ENCODE measurements at places on chromosomes 13 and 19. TPM values are rescaled to one million over a fixed set of nuclear protein-coding genes. Genes with fewer than 3 reads are reported as not detected.

The ZNF626 gene
- 14.7 TPM for total RNA-seq

The THSD8 gene
- not detected for total RNA-seq

The WDR62 gene
- 0.98 TPM for total RNA-seq

The ZNF160 gene
- 87.2 TPM for total RNA-seq

The MAG gene
- not detected for total RNA-seq

The ZGLP1 gene
- 4.4 TPM for total RNA-seq

The PCDH8 gene
- 0.66 TPM for total RNA-seq

The JUND gene
- total RNA-seq: 833 TPM

The HAUS8 gene
- 5.8 TPM for total RNA-seq

The SKA3 gene
- 0.16 TPM for total RNA-seq

The TMC4 gene
- 41.6 TPM for total RNA-seq

The VSTM1 gene
- total RNA-seq: not detected

The KIR2DL3 gene
- total RNA-seq: not detected

The ERICH6B gene
- not detected for total RNA-seq

The APBA3 gene
- 24.6 TPM for total RNA-seq

The C2CD4C gene
- total RNA-seq: 2.6 TPM

The CYP4F2 gene
- total RNA-seq: under 0.01 TPM

The IGFL2 gene
- not detected for total RNA-seq

The ZNF726 gene
- 3.6 TPM for total RNA-seq

The SLC7A10 gene
- total RNA-seq: 8.8 TPM

The LINGO3 gene
- 0.33 TPM for total RNA-seq

The FCGBP gene
- 77.3 TPM for total RNA-seq

The IRGC gene
- not detected for total RNA-seq

The KLK11 gene
- 21.1 TPM for total RNA-seq

The PSG1 gene
- total RNA-seq: not detected

The PTH2 gene
- not detected for total RNA-seq

The KLF1 gene
- not detected for total RNA-seq

The CYSLTR2 gene
- total RNA-seq: 1.0 TPM

The LRG1 gene
- 14.7 TPM for total RNA-seq

The PEG3 gene
- 24.0 TPM for total RNA-seq

The RNF225 gene
- not detected for total RNA-seq

The YJEFN3 gene
- 0.88 TPM for total RNA-seq

The PCDH20 gene
- total RNA-seq: 0.98 TPM

The KANK3 gene
- 26.2 TPM for total RNA-seq

The EFNB2 gene
- 15.7 TPM for total RNA-seq

The ZNF829 gene
- total RNA-seq: 3.2 TPM

The CALR3 gene
- not detected for total RNA-seq

The MAST1 gene
- 0.88 TPM for total RNA-seq

The SIGLEC14 gene
- total RNA-seq: not detected

The FBXO17 gene
- 67.2 TPM for total RNA-seq

The BTBD2 gene
- total RNA-seq: 54.4 TPM

The TIMM50 gene
- 45.6 TPM for total RNA-seq

The PSG2 gene
- total RNA-seq: not detected

The PROZ gene
- total RNA-seq: not detected

The PRPF31 gene
- 52.5 TPM for total RNA-seq

All from breast epithelium (tissue), 4 donors.